ENCODE measurements at places on chromosomes 2 and 18. TPM values are rescaled to one million over a fixed set of nuclear protein-coding genes. Genes with fewer than 3 reads are reported as not detected.

The OSR1 gene
- 8.9 TPM for total RNA-seq

The RBKS gene
- 17.6 TPM for total RNA-seq

The ANKRD30BL gene
- 1.7 TPM for total RNA-seq

The AQP4 gene
- 5.1 TPM for total RNA-seq

Measured in umbilical cord (tissue), 2 donors.